ENCODE measurements at places on chromosomes 4 and X.

GRCh38 chr4:167452922-167453430, 218.7 kb upstream of the SPOCK3 start:
- DNase-seq: no peak

- DNase-seq: no peak
Measured at GRCh38 chr4:25297528-25298242, 14.9 kb upstream of the ZCCHC4 start.

DNA sequence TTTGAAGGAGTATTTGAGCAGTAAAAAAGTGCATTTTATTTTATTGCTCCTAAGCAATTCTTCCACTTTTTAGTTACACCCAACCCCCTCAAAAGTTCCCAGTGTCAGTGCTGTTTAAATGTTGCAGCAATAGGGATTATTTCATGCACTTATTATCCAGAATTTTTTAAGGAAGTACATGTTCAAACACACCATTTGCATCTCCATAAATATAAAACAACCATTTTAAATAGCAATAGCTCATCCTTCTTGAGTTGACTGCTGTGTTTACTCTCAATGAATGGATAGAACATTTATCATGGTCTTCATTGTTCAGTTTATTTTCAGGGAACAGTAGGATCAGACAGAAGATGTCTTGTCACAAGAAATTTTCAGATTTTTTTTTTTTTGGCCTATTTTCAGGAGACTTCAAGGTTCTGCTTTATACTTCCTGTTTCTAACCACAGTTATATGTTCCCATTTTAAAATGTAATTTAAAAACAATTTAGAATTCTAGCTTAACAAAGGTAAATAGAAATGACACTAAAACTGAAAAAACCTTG, 171.9 kb downstream of the TMA16 start:
- no peak for DNase-seq

DNA sequence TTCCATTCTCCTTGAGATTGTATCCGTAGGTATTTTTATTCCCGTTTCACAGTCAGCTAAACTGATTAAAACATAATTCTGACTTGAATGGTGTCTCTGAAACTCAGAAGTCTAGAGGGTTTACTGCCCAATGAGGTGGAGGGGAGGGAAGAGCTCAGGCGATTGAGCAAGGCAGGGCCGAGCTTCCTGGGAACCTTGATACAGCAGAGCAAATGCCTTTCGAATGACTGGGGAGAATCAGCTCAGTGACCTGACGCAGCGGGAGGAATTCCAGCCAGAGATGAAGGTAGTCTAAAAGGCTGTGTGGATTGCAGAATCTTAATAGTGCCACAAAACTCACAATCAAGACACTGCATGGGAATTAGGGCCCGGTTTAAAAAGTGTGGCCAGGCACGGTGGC, 233.6 kb downstream of the EVC2 start:
- no peak for DNase-seq

Measured in muscle of back (tissue), 13 donors.